GM23248 (cell line): ENCODE measurements at places on chromosomes 2 and 18. TPM values are rescaled to one million over a fixed set of nuclear protein-coding genes. Genes with fewer than 3 reads are reported as not detected.

Gene C1QL2
- not detected in 2 replicates for total RNA-seq

GRCh38 chr18:73790587-73790986 lies 357.0 kb downstream of the FBXO15 start:
- DNase-seq = no peak
- no peaks in the 10 kb centered on the region for H3K4me1 ChIP-seq
- no peaks in the 10 kb centered on the region; the same call in 1 of the 2 replicates for H3K27me3 ChIP-seq
- H3K27ac ChIP-seq = no peak overlapping the region
- no peaks in the 10 kb centered on the region for H3K36me3 ChIP-seq

- peak overlapping the region; percentile 54 for H3K4me3 ChIP-seq
- H3K27me3 ChIP-seq = no peaks in the 10 kb centered on the region
- H3K27ac ChIP-seq = peak overlapping the region; percentile 90
- peaks cover 73% of the 10 kb centered on the region for H3K4me1 ChIP-seq
- H3K36me3 ChIP-seq = no peaks in the 10 kb centered on the region
Observed at GRCh38 chr2:112623913-112624777, 21.6 kb upstream of the SLC20A1 start.

Gene SERPINB4
- not detected in 2 replicates for total RNA-seq

DNA sequence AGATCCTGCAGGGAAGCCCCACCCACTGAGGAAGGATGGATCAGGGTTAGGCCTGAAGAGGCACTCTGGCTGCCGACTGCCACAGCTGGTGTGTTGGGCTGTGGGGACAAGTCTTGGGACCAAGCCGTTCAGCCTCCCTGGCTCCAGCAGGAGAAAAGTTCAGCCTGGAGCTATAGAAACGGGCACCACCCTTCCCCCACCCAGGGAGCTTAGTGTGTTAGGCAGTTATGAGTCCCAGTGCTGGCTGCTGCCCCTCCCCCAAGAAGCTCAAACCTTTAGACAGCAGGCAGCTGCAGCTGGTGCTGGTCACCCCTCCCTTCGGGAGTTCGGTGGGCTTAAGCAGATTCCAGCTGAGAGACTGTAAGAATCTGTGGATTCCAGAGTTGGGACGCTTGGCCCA lies 447.1 kb upstream of the HS6ST1 start:
- DNase-seq = no peak
- no peaks in the 10 kb centered on the region for H3K36me3 ChIP-seq
- no peak overlapping the region for H3K4me3 ChIP-seq
- H3K4me1 ChIP-seq = no peaks in the 10 kb centered on the region
- H3K27ac ChIP-seq = no peak overlapping the region

- H3K27me3 ChIP-seq = no peaks in the 10 kb centered on the region
- H3K27ac ChIP-seq = no peak overlapping the region
- no peak overlapping the region for H3K4me3 ChIP-seq
- no peak for DNase-seq
- 0 out of 2 replicates have a peak, but pooled peaks cover 8% of the 10 kb centered on the region for H3K4me1 ChIP-seq
Observed at GRCh38 chr2:167506395-167506794, 618.1 kb downstream of the XIRP2 start.

- H3K36me3 ChIP-seq = no peaks in the 10 kb centered on the region
- 0 out of 2 replicates have a peak, but pooled peaks cover under 1% of the 10 kb centered on the region for H3K4me1 ChIP-seq
- no peak overlapping the region for H3K27ac ChIP-seq
Observed at GRCh38 chr2:120403261-120403660, 57.3 kb downstream of the INHBB start.

Gene GPR35
- 0.25 TPM in 1 of 2 replicates, not detected in the other for total RNA-seq

Gene DYSF
- total RNA-seq = 0.54 TPM in 1 of 2 replicates, not detected in the other

Gene SERPINB12
- not detected in 2 replicates for total RNA-seq

GRCh38 chr2:233434666-233435330 lies 80.5 kb downstream of the DGKD start:
- H3K36me3 ChIP-seq = no peaks in the 10 kb centered on the region
- peaks cover 10% of the 10 kb centered on the region for H3K4me1 ChIP-seq
- H3K27ac ChIP-seq = no peak overlapping the region
- H3K4me3 ChIP-seq = no peak overlapping the region
- no peak for DNase-seq
- no peaks in the 10 kb centered on the region for H3K27me3 ChIP-seq

DNA sequence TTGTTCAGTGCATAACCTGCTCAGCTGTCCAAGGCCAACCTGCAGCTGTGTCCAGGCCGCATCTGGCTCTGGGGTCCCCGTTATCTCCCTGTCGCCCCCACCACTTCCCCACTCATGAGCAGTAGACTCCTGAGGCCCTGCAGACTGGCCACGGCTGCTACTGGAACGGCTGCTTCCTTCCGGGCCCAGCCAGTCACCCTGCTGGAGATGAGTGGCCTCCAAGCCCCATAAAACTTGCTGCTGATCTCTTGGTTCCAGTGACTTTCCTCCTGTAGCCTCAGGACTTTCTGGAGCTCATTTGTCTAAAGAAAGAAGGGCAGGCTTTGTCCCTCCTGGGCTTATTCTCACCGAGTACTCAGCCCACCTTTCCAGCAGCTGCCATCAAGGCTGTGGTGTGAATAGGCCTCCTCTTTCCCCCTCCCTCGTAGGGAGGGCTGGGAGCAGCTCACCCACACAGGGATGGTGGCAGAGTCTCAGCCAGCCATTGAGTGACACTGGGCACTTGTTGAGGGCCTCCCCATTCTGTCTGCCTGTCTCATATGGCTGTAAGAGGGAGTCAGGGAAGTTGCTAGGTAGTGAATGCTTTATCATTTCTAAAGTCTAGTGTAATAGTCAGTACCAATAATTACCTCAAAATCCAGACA lies 257.3 kb downstream of the MYCN start:
- H3K27ac ChIP-seq = no peak overlapping the region
- no peaks in the 10 kb centered on the region for H3K36me3 ChIP-seq
- no peaks in the 10 kb centered on the region for H3K27me3 ChIP-seq
- H3K4me1 ChIP-seq = no peaks in the 10 kb centered on the region

DNA sequence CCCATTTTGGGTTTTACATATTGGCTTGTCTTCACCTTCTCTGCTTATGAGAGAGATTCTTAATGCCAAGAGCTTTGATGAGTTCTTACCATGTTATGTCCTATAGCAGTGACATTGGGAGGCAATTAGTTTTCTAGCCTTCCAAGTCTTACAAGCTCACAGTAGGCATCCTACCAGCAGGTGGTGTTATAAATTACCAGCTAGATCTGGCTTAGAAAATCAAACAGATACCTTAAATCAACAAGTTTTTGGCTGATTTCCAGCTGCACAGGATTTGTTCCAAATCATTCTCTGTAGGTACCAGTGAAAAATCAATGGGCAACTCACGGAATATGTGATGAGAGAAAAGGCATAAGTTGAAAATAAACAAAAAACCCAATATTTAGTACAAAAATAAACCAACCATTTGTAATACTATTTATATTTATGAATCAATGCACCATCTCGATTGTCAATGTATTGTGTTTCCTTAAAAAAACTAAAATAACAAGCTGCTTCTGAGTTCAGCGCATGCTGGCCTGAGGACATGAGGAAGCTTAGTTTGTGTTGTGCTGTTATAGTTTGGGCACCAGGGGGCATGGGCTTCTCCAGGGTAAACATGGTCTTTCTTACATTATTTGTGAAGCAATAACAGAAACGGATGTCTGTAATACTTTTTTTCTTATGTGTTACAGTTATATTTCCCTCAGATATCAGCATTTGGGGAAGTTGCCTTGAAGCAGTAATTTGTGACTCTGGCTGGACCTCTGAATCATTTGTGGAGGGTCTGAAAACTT lies 34.1 kb upstream of the NXPH2 start:
- no peak for DNase-seq
- no peak overlapping the region for H3K4me3 ChIP-seq
- no peaks in the 10 kb centered on the region for H3K36me3 ChIP-seq
- no peak overlapping the region for H3K27ac ChIP-seq

DNA sequence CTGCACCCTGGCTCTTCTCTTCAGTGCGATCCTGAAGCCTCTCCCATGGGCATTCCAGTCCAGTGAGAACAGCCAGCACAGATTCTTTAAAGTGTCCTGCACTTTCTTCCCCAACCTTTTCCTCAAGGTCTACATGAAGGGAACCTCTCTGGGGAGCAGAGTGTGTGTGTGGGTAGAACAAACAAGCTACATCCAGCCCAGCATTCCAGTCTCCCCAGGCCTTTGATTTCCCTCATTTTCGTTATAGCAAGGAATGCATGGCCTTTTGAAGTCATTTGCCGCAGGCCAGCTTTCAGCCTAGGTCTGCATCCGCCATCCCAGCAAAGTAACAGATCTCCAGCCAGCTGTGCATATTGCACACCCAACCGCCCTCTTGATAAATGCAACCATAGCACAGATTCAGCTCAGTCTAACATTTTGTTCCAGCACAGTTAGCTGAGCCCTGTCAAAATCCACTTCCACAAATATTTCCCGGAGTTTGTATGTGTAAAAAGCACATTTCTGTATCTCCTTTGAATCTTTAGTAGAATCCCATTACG lies 44.6 kb downstream of the CD8B2 start:
- H3K4me1 ChIP-seq = no peaks in the 10 kb centered on the region
- no peak overlapping the region for H3K27ac ChIP-seq
- no peak for DNase-seq
- no peak overlapping the region for H3K4me3 ChIP-seq

GRCh38 chr2:200300065-200300464 lies 6.4 kb upstream of the SPATS2L start:
- H3K4me1 ChIP-seq = peaks cover 22% of the 10 kb centered on the region
- no peaks in the 10 kb centered on the region for H3K27me3 ChIP-seq

GRCh38 chr2:101827246-101827645 lies 129.7 kb downstream of the MAP4K4 start:
- DNase-seq = peak; percentile 89
- H3K36me3 ChIP-seq = peaks cover 26% of the 10 kb centered on the region
- H3K4me1 ChIP-seq = peaks cover 90% of the 10 kb centered on the region
- no peaks in the 10 kb centered on the region for H3K27me3 ChIP-seq
- peak overlapping the region; percentile 81 for H3K27ac ChIP-seq

DNA sequence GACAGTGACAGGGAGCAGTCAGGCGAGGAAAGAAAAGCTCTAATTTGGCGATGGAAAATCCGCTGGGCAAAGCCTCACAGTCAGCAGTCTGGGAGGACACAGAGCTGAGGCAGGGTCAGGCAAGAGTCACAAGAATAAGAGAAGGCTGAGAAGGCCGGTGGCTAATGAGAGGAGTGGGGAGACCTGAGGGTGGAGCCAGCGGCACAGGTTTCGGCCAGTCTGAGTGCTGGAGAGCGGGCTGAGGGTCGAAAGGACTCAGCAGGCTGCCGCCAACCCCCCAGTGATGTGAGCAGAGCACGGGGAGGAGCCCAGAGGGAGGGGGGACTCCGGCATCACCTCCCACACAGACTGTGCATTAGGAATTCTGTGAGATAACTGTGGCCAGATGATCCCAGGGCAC lies 500.6 kb upstream of the MYT1L start:
- H3K27me3 ChIP-seq = no peaks in the 10 kb centered on the region
- H3K27ac ChIP-seq = no peak overlapping the region
- no peaks in the 10 kb centered on the region for H3K36me3 ChIP-seq

GRCh38 chr2:170369894-170370293 lies 191.9 kb downstream of the MYO3B start:
- H3K4me3 ChIP-seq = no peak overlapping the region
- no peak overlapping the region for H3K27ac ChIP-seq
- H3K36me3 ChIP-seq = no peaks in the 10 kb centered on the region
- H3K27me3 ChIP-seq = peaks cover 7% of the 10 kb centered on the region; the same call in 1 of the 2 replicates

Gene MROH2A
- total RNA-seq = not detected in 2 replicates

DNA sequence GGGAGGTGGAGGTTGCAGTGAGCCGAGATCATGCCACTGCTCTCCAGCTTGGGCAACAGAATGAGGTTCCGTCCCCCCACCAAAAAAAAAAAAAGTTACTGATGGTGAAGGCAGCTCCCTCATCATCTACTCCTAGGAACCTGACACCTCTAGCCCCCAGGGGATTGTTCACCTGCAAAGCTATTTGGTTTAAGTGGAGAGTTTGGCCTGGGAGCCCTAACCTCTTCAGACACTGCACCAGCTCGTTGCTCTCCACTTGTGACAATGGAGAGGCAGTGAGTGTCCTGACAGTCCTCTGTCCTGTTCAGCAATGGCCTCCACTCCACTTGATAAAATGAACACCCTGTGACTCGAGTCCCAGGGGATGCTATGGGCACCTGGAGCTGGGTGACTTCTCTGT lies 43.5 kb downstream of the ATP6V1C2 start:
- no peak for DNase-seq
- no peaks in the 10 kb centered on the region for H3K4me1 ChIP-seq
- peaks cover 6% of the 10 kb centered on the region; the same call in 1 of the 2 replicates for H3K27me3 ChIP-seq
- no peaks in the 10 kb centered on the region for H3K36me3 ChIP-seq
- no peak overlapping the region for H3K4me3 ChIP-seq

Gene DLGAP1
- 0.22 TPM in 1 of 2 replicates, not detected in the other for total RNA-seq

GRCh38 chr18:55996717-55997116 lies 408.7 kb upstream of the TCF4 start:
- no peaks in the 10 kb centered on the region for H3K27me3 ChIP-seq
- peaks cover 27% of the 10 kb centered on the region for H3K4me1 ChIP-seq
- no peak for DNase-seq
- H3K4me3 ChIP-seq = no peak overlapping the region
- H3K27ac ChIP-seq = no peak overlapping the region

DNA sequence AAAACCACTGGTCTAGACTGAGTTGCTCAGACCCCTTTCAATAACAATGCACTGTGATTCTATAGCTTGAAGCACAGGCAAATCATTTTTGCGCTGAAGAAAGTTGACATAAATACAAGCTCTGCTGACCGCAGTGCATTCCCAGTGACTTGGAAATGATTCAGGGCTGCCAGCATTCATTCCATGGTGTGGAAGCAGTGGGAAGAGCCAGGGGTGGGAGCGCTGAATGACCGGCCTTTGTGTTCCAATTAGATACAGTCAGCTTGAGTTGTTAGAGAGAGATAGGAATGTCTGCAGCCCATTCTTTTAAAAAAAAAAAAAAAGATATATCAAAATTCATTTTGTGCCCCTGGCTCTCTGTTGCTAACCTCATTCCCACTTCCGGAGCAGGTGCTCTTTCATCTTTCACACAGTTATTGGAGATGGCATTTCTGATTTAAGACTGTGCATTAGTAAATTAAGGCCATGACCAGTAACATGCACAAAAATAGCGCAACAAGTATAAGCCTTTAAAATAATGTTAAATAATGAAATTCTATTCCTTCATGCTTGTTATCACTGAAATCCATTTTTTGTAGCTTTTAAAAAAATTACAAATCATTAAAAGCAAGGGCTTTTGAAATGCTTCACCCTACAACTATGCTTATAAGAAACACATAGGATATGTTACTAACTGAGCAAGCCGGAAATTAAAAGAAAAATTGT lies 59.4 kb upstream of the CTLA4 start:
- no peaks in the 10 kb centered on the region for H3K36me3 ChIP-seq
- peak overlapping the region; percentile 99 for H3K27ac ChIP-seq
- no peaks in the 10 kb centered on the region for H3K27me3 ChIP-seq
- peaks cover 88% of the 10 kb centered on the region for H3K4me1 ChIP-seq
- peak; percentile 96 for DNase-seq
